ENCODE measurements at places on chromosomes 13 and 19. TPM values are rescaled to one million over a fixed set of nuclear protein-coding genes. Genes with fewer than 3 reads are reported as not detected.

DNA sequence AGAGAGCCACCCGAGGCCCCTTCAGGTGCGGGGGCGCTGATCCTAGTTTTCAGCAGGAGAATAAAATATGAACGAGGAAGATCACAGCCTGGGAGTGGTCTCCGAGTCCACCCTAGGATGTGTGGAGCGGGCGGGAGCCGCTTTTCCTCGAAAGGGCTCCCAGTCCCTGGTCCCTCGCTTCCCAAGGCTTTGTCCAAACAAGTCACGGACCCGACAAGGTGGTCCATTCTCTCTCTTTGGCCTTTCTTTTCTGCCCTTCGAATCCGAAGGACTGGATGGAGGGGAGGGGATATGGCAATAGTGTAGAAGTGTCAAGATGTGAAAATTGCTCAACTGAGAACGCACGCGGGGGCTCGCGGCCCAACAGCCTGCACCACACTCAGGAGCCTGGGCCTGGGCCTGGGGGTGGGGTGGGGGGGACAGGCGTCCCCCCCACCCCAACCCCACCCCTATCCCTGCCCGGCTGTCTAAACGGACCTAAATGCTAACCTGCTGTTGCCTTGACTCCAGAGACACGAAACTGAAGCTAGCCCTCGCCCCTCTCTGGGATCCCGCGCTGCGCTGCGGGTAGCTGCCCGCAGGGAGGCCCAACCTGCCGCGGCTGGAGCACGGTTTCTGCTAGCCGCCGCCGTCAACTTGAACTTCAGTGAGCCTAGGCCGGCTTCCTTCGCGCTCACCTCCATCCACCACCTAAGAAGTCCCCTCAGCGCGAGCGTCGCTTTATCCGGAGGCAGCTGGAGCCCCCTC, 7.1 kb downstream of the ZIC2 start:
- DNase-seq = no peak

DNA sequence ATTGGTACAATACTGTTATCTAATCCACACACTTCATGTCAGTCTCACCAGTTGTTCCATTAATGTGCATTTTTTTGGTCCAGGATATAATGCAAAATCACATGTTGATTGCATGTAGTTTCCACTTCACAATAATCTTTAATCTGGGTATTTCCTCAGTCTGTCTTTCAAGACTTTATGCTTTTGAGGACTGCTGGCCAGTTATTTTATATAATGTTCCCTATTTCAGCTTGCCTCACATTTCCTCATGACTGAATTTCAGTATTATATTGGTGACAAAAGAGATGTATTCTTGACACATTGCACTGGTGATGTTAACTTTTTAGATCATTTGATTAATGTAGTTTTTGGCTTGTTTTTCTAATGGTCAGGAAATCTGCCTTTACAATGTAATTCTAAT, 368.3 kb downstream of the IRS2 start:
- DNase-seq = no peak

Gene ZNF714
- 12.9 TPM for total RNA-seq

Gene ZSCAN4
- not detected for total RNA-seq

GRCh38 chr13:43528992-43529391, 257.8 kb downstream of the ENOX1 start:
- peak; percentile 53 for DNase-seq

DNA sequence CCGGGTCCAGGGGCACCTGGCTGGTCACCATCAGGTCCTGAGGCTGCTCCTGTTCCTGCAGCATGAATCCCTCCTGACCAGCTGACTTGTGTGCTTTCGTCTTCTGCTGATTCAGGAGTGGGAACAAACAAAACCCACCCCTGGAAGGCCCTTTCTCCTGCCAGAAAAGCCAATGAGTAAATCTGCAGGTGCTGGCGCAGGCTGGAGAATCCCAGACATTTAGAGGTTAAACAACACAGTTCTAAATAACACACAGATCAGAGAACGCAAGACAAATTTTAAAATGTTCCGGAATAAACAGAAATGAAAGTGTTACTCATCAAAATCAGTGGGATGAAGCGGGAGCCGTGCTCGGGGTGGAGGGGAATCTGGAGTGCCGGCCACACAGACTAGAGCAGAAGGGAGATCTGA, 60.6 kb upstream of the C13orf46 start:
- peak; percentile 68 for DNase-seq

DNA sequence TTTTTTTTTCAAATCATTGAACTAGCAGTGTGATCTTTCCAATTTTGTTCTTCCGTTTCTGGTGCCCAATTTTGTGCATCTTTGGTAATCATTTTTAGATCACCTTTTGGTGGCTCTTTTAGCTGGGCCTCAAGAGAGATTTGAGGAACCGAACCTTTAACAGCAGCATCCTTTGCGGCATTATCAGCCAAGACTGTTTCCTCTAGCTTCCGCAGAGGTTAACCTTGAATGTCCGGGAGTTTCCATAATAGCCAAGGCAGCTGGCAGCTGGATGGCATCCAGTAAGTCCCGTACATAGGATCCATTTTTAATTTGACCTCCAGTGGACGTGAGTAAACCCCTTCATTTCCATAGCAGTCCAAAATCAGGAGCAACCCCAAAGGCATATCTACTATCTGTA, 9.6 kb downstream of the IRGC start:
- no peak for DNase-seq

Gene TMEM143
- 27.1 TPM for total RNA-seq

Gene UQCR11
- 49.3 TPM for total RNA-seq

Gene SHD
- not detected for total RNA-seq

DNA sequence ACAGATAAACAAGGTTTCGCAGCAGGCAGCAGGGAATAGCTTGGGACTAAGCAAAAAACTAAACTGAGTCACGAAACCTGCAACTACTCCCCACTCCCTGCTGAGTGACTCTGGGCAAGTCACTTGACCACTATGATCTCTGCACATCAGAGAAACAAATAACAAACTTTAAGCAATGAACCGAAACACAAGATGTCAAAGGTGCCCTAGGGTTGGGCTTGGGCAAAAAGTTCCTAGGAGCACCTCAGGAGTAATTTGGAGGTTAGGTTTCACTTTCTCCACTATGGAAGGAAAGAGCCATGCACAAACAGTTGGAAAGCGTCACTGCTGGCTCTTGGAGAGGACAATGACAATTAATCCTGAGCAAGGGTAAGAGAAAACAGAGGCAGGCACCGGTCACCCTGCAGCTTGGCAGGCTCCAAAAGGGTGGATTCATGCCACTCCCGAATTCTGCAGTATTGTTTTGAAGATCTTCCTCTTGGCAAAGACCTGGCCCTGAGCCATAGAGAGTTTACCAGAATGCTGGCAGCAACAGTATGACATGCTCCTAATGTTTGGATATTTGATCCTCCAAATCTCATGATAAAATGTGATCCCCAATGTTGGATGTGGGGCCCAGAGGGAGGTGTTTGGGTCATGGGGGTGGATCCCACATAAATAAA, 60.3 kb downstream of the CRYL1 start:
- DNase-seq = peak; percentile 34

DNA sequence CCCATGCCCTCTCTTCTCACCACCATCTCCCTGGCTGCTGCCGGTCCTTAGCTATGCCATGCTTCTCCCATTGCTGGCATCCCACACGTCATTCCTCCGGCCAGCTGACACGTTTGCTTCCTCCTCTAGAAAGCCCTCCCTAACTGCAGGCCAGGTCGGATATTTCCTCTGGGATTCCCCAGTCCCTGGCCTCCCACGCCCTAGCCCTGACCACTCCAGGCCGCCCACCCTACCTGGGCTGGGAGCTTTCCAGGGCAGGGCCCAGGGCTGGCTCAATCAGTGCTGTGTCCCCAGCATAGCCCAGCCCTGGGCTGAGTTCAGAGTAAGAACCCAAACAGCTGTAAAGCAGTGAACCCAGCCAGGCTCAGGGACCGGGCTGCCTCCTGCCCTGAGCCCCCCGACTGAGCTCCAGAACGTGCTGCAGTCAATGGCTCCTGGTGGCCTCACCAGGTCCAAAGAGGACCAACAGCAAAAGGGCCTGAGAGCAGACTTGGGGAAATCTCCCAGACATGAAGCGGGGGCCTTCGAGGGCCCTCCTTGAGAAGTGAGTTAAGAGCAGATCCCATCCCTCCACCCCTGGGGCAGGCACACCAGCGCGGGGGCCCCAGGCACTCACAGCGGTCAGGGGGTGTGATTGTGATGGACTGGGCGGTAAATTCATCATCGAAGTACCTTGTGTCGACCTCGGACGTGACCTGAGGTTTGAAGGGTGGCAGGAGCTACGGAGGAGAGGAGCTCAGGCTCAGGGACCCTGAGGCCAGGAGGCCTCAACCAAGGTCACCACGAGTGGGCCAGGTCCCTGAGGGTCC, 8.1 kb upstream of the CCNP start:
- no peak for DNase-seq

Gene ZNF728
- not detected for total RNA-seq

DNA sequence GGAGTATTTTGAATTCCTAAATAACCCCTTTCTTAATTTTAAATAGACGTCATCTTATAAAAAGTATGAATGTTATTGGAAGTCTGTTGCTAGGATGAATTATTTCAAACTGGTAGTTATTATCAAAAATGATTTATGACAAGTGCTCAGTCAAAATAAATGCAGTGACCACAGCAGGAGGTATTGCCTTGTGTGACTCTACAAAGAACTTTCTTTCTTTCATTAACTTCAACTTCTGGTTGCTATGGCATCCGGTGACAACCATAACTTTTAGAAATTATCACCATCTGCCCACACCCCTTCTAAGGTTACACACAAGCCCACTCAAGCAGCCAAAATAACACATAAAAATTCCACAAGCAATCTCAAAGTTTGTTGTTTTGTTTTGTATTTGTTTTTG, 189.9 kb downstream of the DACH1 start:
- no peak for DNase-seq

GRCh38 chr13:72004784-72005374, 137.9 kb upstream of the DACH1 start:
- DNase-seq = no peak

DNA sequence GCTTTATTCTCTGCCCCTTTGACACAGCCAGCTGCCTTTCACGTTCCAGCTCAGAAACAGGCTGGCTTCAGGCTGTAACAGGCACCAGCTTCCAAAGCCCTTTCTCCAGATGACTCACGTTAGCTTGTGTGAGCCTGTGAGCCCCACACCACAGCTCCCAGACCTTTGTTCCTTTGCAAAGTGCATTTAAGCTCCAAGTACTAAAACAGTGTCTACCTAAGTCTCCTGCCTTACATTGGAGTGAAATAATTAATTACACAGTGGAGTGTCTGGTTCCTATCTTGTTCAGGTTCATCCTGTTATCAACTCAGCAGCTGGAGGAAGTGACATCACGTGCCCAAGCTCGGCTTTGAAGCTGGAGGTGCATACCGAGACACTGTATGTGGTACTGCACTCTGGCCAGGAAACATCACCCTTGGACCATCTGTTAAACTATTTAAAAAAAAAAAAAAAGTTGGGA, 475.8 kb downstream of the FOXO1 start:
- peak; percentile 87 for DNase-seq

DNA sequence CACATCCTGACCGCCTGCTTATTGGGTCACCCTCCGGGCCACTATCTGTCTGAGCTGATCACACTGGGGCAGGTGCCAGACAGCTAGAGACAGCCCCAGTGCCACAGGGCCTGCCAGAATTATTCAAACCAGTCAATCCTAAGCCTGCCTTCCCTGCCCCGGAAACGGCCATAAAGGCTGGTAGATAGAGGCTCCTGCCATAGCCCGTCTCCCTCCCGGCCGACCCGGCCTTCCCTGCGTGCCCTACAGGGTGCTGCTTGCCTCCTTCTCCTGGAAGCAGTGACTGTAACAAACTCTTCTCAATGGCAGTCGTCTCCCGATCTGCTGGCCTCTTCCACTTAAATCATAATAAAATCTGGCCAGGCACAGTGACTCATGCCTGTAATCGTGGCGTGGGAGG, 158.6 kb upstream of the SOX1 start:
- no peak for DNase-seq

Gene IRGC
- not detected for total RNA-seq

Gene TRPM4
- 18.4 TPM for total RNA-seq

DNA sequence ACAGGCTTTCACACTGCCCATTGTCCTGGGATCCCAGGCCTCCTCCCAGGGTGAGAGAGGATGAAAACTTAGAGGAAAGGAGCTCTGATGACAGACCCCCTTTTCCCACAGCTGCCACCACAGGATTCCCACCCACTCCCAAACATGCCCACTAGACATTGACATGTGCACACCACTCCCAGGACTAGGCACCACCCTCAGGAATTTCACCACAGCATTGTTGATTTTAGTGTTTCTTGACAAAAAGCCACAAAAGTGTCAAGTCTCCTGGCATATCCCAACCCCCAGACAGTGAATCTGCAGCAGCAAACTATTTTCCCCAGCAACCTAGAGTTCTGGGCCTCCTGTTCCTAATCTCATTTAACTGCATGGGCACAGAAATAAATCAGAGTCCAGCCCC, 10.1 kb downstream of the ZNF714 start:
- peak; percentile 18 for DNase-seq

DNA sequence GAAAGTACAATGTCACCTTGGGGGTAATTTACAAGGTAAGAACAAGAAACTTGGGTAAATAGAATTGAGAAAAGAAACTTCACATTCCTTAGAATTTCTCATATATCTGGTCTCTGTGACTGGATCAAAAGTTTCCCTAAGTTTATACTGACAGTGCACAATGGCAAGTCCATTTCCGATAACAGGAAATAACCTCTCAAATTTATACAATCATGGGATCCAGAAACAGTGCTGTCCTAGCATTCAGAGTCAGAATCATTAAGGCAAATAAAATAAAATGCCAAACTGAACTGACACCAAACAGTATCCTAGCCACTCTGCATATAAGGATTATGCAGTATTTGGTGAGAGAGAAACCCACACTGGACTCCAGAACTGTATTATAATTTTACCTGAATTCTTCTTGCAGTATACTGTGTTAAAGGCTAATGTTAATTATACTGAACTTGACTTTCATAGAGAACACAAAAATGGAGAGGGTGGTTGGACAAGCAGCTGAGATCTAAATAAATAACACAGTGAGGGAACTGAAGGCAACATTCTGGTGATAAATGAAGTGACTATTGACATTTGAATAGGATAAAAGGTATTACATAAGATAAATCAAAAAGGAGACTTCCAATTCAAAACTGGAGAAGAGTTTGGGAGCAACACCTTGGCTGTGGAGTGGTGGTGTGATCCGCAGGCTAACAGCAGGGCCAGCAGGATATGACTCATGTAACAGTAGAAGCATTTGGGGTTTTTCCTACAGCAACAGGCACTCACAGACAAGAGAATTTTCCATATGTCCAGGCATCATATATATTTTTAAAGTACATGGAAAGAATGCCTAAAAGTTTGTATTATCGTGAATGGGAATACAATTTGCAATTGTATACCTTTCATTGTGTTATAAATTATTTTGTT, 932.5 kb upstream of the MIR17HG start:
- peak; percentile 82 for DNase-seq

GRCh38 chr19:45826934-45827333, 11.8 kb upstream of the RSPH6A start:
- DNase-seq = no peak
